Transverse colon (tissue), 4 donors: ENCODE measurements at places on chromosomes 12 and 14.

GRCh38 chr12:93577222-93577621 is 4.7 kb downstream of the SOCS2 start:
- DNase-seq, result no peak

DNA sequence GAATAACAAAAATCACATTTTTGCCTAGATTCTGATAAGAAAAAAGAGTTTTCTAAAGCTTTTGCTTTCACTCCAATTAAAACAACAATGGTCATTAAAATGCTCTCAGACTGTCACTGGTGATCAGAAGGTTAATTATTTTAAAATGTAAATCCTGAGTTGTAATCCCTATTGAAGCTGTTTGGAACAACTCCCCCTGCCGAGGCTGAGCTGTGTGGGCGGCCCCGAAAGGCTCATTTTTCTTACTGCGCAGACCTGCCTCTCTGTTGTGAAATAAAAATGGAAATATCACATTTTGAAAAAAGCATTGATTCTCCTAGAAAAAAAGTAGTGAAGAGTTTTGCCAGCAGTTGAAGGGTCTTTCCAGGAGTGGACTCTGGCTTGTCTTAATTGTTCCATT is 174.8 kb upstream of the CDKN3 start:
- DNase-seq, result no peak

DNA sequence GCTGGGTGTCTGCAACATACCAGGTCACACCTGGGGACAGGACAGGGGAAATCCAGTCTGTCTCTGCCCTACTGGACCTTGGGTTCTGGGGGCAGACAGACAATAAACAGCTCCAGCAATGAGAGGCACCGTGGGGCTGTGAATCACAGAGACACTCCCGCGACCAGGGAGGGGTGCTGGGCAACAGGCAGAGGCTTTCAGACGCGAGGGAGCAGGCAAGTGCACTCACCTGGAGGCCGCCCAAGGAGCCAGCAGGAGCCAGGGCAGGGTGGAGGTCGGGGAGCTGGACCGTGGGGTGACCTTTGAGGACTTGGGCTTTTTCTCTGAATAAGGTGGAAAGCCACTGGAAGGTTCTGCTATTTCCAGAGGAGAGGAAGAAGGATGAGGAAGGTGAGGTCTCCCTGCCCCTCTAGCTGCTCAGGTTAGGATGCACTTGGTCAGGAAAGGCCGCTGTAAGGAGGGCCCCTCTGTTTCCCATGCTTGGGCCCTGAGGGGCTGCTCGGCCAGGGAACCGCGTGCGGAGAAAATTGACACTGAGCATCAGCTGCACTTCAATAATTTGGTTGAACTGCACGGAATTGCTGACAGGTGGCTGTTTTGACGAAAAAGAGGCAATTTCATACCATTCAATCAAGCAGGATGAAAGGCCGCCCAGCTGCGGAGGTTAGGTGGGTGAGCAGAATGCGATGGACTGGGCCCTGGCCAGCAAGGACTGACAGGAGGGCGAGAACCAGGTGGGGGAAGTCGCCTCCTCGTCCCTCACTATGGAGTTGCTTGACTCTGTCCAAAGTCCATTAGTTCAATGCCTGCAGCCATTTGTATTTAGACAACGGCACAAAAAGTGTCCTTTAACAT is 42.2 kb downstream of the JAG2 start:
- no peak for DNase-seq

DNA sequence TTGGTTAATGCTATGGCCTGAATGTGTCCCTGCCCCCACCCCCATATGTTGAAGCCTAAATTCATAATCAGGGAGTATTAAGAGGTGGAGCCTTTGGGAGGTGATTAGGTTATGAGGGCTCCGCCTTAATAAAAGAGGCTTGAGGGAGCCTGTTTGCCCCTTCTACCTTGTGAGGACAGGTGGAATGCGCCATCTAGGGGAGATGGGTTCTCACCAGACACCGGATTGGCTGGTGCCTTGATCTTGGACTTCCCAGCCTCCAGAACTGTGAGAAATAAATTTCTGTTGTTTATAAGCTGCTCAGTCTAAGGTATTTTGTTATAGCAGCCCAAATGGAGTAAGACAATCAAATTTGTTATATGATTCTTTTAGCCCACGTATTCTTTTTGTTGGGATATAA is 148.3 kb downstream of the PTCSC3 start:
- no peak for DNase-seq

- peak; percentile 16 for DNase-seq
Observed at GRCh38 chr12:19131025-19131444, 1.5 kb downstream of the PLEKHA5 start.

DNA sequence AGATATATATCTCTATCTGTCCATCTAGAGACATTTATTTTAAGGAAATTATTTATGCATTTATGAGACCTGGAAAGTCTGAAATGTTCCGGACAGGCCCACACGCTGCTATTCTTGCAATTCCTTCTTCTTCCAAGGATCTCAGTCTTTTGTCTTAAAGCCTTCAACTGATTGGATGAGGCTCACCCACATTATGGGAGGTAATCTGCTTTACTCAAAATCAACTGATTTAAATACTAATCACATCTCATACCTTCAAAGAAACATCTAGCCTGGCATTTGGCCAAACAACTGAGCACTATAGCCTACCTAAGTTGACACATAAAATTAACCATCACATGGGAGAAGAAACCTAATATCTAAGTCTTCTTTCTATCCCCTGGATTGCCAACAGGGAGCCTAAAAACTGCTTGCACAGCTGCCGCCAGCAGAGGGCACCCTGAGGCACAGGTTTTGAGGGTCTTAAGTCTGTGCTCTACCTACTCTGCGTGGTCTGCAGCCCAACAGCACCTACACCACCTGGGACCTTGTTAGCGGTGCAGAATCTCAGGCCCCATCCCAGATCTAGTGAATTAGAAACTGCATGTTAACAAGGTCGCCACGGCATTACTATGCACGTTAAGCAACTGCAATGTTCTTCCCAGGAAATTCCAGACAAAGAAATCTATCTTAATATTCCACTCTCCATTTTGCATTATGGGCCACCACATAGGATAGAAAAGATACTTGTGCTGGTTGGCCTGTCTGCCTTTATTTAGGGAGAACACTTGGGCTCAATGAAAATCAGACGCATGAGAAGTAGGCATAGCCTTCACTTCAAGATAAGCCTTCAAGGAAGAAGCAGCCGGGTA is 249.7 kb downstream of the FOXG1 start:
- DNase-seq, result no peak

GRCh38 chr12:132178801-132179401 is 34.6 kb downstream of the NOC4L start:
- DNase-seq, result no peak

DNA sequence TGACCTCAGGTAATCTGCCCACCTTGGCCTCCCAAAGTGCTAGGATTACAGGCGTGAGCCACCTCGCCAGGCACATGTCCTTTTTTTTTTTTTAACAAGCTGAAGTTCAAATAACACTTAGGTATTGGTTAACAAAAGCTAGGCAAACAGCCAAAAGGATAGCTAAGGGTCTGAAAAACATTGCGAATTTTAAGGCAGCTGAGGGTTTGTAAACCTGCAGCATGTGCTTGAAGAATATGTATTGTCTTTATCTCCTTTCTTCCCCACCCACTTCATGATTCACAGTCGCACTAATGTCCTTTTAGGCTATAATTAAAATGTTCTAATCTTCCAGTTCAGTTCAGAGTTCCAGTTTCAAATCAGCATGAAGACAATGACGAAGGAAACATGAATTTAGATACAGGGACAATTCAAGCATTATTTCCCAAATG is 30.1 kb upstream of the CERS5 start:
- DNase-seq, result no peak

GRCh38 chr14:32083789-32084188 is 6.7 kb downstream of the ARHGAP5 start:
- no peak for DNase-seq

DNA sequence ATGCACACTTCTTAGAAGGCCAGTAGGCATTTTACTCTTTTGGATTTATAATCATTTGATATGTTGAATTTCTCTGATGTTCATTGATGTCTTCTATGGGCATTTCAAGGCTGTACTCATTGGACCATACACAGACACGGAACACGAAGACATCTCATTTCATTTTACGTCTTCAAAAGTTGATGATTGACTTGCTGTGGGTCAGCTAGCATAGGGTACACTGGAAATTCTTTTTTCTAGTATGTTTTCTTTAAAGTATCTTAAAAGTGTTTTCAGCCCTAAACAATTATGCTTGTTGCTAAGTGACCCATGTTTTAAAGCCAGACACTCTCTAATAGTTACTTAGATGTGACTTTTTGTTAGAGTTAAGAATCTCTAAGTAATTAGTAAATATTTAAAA is 16.3 kb downstream of the TRHDE start:
- DNase-seq, result no peak

GRCh38 chr14:92441751-92442504 is 71.7 kb upstream of the RIN3 start:
- no peak for DNase-seq

- DNase-seq, result no peak
Observed at GRCh38 chr12:9134981-9135628, 19.4 kb upstream of the A2M start.

GRCh38 chr12:117538926-117539325 is 177.5 kb upstream of the NOS1 start:
- DNase-seq, result no peak

GRCh38 chr12:48993787-48994186 is 5.4 kb downstream of the DDN start:
- DNase-seq, result no peak

DNA sequence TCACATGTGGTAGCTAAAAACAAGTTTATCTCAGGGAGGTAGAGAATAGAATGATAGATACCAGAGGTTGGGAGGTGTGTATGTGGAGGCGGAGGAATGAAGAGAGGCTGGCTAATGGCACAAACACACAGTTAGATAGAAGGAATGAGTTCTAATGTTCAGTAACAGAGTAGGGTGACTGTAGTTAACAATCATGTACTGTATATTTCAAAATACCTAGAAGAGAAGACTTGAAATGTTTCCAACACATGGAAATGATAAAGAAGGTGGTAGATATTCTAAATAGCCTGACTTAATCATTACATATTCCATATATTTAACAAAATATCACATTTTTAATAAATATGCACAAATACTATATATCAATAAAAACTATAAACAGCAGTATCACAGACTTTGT is 8.9 kb upstream of the IFNG-AS1 start:
- DNase-seq, result no peak

- DNase-seq, result no peak
Observed at GRCh38 chr14:22252686-22253085, 336.3 kb downstream of the DAD1 start.

DNA sequence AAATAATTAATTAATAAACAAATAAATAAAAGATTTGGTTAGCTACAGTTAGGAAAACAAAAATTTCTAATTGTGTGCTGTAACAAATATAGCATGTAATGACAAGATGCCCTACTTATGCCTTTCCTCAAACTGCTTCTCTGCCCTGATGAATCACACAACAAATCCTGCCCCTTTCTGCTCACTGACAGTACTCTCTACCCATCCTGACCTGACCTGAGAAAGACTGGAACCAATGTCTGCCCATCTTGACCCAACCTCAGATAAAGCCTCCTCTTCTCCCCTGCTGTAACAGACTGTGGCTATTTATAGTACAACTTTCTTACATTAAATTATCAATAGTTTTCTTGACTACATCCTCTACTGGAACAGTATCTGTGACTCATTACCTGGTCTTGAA is 43.7 kb downstream of the PPP1R13B start:
- no peak for DNase-seq

GRCh38 chr12:132288516-132289215 is 40.7 kb downstream of the GALNT9 start:
- no peak for DNase-seq

DNA sequence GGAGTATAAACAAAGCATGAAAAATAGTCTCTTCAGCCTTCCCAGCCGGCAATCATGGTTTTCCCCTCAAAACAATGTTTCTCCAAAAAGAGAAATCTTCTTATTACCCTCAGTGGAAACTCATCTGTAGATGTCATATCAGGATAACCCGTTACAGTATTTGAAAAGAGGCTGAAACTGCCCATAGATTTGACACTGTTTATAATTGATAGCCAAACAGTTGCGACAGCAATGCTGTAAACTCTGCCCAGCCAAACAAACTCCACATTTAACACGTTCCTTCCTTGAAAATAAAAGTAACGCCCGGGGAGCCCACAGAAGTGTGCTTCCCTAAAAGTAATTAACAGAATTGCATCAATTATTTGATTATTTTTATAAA is 201.3 kb upstream of the FOXN3 start:
- DNase-seq, result peak; percentile 21

- DNase-seq, result no peak
Observed at GRCh38 chr14:23047034-23047634, 5.1 kb downstream of the PSMB11 start.

DNA sequence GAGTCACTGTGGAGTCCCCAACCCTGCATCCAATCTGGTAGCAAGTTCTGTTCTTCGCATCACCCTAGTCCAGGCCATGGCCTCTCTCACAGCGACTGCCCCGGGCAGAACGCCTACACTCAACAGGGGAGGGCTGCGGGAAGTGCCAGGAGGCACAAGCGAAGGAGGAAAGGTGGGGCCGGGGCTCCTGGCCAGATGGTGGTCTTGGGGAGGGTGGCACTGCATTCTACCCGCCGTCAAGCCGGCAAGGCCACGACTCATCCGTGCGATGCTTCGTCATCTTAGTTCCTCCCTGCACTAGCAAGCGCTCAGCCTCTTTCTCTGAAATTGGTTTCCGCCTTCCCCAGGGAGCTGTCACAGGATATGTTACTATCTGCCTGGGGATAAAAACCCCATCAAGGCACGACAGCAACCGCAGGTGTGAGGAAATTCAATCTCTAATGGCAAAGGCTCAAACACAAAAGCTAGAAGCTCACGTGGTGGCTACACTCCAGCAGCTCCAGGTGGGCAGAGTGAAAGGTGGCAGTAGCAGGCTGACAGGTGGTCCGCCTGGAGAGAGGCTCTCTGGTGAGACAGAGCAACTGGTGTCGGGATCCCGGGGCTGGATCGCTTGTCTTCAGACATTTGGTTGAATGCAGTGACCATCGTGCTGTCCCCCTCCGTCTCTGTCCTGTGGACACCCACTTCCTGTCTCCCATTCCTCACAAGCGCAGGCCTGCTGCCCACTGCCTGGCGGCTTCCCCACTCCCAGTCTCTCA is 34.1 kb downstream of the ACADS start:
- no peak for DNase-seq

- DNase-seq, result no peak
Observed at GRCh38 chr12:19369691-19370148, 69.6 kb upstream of the AEBP2 start.

- no peak for DNase-seq
Observed at GRCh38 chr12:82329508-82329907, 28.7 kb downstream of the CCDC59 start.

DNA sequence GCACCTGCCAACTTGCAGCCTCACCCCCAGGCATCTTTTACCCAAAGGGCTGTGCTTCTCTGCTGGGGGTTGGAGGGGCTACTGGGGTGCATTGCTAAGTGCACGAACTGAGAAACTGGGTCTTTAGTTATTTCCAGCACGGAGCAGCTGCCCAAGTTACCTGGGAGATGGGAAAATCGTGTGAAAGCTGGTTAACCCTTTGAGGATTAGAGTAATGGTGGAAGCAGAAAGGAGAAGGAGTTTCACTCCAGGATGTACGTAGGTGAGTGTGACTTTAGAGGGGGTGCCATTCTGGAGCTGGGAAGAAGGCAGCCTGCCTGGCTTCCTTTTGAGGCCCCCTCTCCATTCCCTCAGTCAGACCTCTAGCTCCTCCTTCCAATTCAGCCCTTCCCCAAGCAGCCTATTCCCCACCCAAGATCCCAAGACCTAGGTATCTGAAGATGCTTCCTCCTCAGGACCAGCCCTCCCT is 1.0 kb upstream of the ADCY6 start:
- DNase-seq, result no peak

GRCh38 chr12:19440916-19441315 is 1.6 kb downstream of the AEBP2 start:
- no peak for DNase-seq
